T-helper 9 cell (primary cell): ENCODE measurements at places on chromosomes 11 and 22.

DNA sequence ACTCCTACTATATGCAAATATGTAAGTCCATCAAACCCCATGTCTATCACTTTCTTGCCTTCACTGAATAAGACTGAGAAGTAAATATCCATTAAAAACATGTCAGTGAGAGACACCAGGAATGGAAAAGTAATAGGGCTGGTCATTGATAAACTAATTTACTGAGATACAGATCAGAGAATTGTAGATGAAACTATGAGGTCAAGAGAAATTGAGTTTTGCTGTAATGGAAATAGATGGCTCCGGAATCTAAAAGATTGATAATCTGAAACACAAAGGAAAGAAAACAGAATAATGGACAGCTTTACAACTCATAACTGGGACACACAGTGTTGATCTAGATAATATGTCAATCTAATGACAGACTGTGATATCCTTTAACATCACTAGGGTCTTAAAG lies 1018.3 kb upstream of the RAG2 start:
- no peak for DNase-seq

GRCh38 chr11:1568441-1568911 lies 3.6 kb downstream of the DUSP8 start:
- no peak for DNase-seq

DNA sequence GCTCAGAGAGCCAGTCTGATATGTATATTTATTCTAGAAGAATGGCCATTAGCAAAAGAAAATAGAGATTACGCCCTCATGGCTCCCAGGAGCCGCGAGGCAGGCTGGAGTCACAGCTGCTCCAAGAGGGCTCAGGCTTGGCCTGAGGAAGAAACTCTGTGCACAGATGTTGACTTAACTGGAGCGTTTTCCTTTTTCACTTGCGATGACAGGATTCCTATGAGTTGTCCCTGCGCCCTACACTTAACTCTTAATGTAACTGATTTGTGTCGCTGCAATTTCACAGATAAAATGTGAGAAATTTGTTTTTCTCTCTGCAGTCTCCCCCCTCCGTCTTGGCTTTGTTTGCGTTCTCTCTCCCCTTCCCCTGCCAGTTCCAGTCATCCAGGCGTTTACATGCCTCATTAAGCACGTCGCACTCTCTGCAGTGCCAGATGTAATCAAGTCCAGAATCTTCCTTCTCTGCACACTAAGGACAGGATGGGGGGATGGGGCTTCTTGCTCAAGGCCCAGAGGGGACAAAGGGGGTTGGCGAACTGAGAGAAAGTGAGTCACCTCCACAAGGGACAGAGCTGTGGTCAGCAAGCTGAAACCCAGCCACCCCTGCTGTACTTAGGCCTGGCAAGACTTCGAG lies 1060.1 kb downstream of the NTM start:
- no peak for DNase-seq

GRCh38 chr11:109728056-109728455 lies 306.1 kb downstream of the C11orf87 start:
- DNase-seq, result no peak

- DNase-seq, result no peak
Measured at GRCh38 chr11:118311518-118311917, 7.0 kb downstream of the CD3E start.

- DNase-seq, result no peak
Measured at GRCh38 chr11:23364076-23364475, 503.8 kb upstream of the CCDC179 start.

GRCh38 chr22:26724414-26724813 lies 67.0 kb downstream of the MIAT start:
- no peak for DNase-seq

DNA sequence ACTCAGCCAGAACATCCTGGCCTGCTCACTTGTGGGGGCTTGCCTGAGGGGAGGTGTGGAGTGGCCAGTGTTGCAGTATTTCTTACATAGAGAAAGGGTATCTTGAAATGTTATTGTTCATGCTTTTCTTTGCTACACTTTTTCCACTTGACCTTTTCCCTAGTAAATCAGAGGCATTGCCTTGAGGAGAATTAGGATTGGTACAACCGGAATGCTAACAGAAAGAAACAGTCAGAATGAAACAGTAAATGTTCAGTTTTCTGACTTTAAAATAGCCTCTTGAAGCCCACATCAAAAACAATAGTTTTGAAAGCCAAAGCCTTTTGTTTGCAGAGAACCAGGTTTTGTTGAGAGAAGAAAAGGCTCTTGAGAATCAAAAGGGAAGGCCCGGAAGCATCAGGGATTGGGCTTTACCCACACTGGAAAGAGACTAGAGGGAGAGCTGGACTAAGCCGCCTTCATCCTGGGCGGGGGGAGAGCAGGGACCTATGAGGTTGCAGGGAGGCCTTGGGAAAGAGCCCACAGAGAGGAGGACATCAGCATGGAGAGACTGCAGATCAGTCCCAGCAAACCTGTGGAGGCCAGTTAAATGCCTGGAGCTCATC lies 12.4 kb downstream of the ADM start:
- DNase-seq, result no peak

GRCh38 chr22:22720201-22720723 lies 75.8 kb downstream of the GGTLC2 start:
- DNase-seq, result no peak

- no peak for DNase-seq
Measured at GRCh38 chr11:35980686-35981390, 37.0 kb downstream of the LDLRAD3 start.

DNA sequence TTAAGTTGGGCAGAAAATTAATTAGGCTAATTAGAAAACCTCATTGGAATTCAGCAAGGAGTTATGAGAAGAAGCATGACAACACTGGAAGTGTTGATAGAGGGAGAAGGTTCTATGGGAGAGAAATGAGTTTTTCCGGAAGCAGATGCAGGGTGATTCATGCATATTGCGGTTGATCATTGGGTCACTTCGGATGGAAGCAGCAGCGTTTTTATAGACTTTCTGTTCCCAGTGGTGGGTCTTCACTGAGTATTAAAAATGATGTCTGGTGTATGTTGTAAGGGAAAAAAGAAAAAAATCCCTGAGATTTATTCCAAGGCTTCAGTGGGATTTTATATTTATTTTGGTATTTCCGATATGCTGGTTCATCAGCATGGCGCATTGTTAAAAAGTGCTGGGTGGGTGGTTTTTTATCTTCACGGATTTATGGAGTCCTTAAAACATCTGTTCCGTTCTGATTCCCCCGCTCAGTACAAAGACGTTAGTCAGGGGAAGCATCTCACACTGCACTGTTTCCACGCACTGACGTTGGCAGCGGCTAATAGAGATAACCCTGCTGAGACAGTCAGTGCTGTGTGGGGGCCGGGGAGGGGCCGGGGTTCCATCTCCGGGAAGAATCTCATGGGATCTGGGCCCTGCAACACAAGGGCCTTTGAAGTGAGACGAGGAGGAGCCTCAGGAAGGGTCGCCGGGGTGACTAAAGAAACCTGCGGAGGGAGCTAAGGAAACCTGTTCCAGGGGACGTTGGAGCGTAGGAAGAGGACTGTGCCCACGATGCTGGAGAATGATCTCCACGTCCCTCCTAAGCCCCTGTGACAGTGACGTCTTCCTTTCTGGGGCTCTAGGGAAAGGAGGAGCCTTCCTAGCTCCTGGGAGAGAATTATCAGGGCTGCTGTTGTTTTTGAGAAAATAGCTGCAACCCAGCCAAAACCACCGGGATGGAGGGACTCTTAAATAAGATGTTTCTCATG lies 390.0 kb downstream of the NTM start:
- no peak for DNase-seq

DNA sequence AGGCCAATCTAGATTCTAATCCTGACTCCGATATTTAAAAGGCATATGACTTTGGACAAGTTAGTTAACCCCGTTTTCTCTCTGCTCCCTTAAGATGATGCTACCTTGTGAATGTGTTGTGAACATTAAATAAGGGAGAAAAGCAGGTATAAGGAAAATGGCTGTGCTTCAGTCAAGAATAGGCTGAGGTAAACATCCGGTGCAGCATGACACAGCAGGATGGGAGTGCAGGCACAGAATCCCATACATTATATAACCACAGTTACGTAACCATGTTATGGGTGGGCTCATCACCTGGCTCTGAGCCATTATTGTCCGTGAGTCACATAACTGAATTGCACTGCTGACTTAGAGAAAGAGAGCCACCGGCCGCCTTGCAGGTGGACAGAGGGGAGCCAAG lies 382.2 kb upstream of the ANO5 start:
- DNase-seq, result no peak

- DNase-seq, result no peak
Measured at GRCh38 chr22:19687561-19688300, 26.6 kb upstream of the SEPTIN5 start.

DNA sequence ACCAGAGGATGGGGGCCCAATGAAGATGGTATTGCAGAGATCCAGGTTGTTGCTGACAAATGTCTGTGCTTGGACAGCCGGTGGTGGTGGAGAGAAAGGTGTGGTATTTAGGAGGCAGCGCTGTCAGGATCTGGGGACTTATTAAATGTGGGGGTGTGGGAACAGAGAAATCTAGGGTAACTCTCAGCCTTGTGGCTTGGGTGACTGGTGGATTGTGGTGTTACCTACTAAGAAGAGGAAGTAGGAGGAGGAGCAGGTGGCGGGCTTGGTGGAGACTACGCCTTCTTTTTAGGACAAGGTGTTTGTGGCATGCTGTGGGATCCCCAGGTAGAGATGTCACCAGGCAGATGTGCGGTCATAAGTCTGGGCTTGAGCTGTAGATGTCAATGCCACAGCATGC lies 144.0 kb downstream of the GRIK4 start:
- no peak for DNase-seq

GRCh38 chr22:49024775-49025440 lies 802.8 kb downstream of the BRD1 start:
- DNase-seq, result no peak

DNA sequence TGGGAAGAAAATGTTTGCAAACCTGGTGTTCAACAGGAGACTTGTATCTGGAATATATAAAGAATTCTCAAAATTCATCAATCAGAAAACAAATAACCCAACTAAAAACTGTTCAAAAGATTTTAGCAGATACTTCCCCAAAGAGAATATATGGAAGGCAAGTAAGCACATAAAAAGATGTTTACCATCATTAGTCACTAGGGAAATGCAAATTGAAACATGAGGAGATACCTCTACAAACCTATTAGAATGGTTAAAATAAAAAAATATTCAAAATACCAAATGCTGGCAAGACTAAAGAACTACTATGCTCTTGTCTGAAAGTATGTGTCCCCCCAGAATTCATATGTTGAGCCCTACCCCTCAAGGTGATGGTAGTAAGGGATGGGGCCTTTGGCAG lies 8.6 kb downstream of the EXPH5 start:
- no peak for DNase-seq

DNA sequence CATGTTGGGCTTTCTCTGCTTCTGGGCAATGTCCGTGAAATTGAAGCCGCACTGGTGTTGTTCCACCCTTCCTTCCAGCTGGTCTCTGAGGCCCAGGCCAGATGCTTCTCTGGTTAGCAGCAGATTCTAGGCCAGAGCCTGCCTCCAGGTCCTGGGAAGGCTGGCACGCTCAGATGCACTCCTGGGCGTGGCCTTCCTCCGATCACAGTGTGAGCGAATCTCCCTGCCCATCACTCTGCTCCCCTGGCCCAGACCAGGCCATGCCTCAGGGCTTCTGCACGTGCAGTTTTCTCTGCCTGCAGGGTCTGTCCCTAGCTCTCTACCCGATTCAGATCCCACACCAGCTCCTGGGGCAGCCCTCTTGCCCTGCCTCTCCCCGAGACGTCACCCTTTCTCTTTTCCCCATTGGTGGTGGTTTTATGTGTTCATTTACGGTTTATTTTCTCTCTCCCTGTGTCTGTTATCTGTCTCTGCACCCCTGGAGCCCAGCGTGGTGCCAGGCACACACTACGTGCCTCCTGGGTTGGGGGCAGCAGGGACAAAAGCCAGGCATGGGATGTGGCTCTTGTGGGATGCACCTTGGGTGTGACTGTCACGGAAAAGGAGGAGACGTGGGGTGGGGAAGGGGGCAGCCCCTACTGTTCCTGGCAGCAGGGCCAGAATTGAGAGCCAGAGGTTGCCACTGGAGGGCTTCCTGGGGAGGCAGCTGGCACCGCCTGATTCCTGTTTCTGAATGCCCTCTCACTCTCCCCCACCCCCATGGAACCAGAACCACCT lies 66.0 kb downstream of the KCNQ1 start:
- DNase-seq, result no peak
